Right forelimb (tissue), 1 donor: ENCODE measurements at places on chromosomes 2 and 18.

- DNase-seq = no peak
Observed at GRCh38 chr18:10329101-10329500, 125.3 kb upstream of the APCDD1 start.

- peak; percentile 85 for DNase-seq
Observed at GRCh38 chr18:35376742-35377695, at the start of gene ZNF396. Gene ZNF396, minus strand, starts transcription at chr18:35377337. Its CDS starts 3,045 bp downstream, at chr18:35374292.

- DNase-seq = peak; percentile 86
Observed at GRCh38 chr2:8677646-8678592, 3.9 kb upstream of the ID2 start.

- DNase-seq = no peak
Observed at GRCh38 chr18:24432618-24433017, 6.1 kb downstream of the IMPACT start.

GRCh38 chr2:75288760-75289159, 89.4 kb upstream of the TACR1 start:
- DNase-seq = no peak

- DNase-seq = no peak
Observed at GRCh38 chr2:111185361-111186022, 64.8 kb downstream of the BCL2L11 start.
